GM19239 (cell line): ENCODE measurements at places on chromosomes 6 and 20.
A peak's percentile ranks its signal among the peaks of the same experiment; 100 is the strongest.

DNA sequence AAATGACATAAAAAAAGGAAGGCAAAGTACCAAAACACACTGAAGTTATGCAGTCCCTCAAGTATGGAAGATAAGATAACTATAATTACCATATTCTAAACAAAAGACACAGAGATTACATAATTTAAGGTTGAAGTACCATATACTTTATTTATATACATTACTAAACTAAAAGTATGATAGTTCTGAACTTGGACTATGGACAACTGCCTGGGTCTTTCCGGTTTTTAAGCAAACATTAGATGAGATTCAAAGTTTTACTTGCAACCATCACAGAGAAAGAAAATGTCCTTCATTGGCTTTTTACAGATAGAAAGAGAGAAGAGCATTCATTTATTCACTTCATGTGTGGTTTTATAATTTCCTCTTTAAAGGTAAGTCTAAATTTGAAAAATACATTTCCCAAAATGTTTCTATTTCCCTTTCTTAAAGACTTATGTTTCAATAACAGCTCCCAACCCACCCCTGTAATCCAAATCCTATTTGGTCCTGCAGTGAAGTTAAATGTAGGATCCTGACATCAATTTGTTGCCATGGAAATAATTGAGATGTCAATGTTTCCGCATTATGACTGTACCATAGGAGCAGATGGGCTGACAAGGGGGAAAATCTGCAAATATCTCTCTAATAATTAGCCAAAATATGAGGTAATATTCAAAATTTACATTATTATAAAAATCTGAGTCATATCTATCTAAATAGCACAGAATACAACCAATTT lies 63.7 kb downstream of the PTPRK start:
- no peak for DNase-seq

GRCh38 chr6:127791779-127792528 lies 108.9 kb downstream of the THEMIS start:
- no peak for DNase-seq

DNA sequence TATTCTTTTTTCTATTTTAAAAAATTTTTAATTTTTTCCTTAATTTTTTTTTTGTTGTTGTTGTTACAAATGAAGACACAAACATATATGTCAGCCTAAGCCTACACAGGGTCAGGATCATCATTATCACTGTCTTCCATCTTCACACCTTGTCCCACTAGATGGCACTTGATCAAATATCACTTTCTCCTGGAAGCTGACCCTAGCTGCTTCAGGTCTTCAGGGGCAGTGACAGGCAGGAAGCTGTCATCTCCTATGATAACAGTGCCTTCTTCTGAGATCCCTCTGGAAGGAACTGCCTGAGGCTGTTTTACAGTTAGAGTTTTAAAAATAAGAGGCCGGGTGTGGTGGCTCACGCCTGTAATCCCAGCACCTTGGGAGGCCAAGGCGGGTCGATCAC lies 70.2 kb upstream of the EEF1E1 start:
- no peak for DNase-seq

- peak; percentile 9 for DNase-seq
Measured at GRCh38 chr6:118580585-118581419, 32.7 kb downstream of the PLN start.

DNA sequence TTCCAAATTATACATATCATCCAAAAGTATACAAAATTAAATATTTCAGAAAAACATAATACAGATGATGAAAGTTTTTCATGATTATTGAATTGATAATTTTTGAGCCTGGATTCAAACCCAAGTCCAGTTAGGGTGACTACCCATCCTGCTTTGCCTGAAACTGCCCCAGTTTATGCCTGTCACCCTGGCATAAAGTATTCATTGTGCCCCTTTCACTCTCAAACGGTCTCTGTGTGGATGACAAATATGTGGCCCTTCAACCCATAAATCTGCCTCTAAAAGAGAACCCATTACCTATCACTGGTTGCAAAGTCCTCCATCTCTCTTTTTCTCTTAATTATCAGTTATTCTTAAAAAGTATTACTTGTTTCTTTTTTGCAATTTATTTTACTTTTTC lies 553.7 kb upstream of the JARID2 start:
- DNase-seq, result no peak

DNA sequence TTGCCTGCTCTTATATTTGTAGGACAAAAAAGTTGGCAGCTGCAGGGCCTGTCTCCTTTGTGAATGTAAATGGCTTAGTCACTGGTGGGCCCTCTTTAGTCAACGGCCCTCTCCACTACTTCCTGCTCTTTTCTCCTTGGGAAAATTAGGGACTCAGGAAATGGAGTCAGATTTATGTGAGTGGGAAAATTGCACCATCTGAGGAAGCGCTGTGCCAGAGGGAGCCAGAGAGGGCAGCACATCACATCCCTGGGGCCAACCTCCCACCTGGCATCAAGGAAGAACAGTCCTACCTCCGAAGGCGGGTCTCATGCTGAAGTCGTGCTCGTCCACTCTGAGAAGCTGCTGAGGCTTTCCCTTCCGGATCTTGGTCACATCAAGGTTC lies 15.6 kb downstream of the GABRR2 start:
- no peak for DNase-seq

DNA sequence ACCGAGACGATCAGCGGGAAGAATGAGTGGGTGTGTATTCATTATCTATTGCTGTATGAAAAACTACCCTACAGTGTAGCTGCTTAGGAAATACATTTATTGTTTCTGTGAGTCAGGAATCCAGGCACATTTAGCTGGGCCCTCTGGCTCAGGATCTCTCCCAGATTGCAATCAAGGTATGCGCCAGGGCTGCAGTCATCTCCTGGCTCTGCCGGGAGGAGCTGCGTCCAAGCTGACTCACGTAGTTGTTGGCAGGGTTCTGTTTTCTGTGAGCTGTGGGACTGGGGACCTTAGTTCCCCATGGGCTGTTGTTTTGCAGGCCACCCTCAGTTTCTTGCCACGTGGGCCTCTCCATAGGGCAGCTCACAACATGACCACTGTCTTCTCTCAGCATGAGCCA lies 68.2 kb upstream of the FUCA2 start:
- no peak for DNase-seq

DNA sequence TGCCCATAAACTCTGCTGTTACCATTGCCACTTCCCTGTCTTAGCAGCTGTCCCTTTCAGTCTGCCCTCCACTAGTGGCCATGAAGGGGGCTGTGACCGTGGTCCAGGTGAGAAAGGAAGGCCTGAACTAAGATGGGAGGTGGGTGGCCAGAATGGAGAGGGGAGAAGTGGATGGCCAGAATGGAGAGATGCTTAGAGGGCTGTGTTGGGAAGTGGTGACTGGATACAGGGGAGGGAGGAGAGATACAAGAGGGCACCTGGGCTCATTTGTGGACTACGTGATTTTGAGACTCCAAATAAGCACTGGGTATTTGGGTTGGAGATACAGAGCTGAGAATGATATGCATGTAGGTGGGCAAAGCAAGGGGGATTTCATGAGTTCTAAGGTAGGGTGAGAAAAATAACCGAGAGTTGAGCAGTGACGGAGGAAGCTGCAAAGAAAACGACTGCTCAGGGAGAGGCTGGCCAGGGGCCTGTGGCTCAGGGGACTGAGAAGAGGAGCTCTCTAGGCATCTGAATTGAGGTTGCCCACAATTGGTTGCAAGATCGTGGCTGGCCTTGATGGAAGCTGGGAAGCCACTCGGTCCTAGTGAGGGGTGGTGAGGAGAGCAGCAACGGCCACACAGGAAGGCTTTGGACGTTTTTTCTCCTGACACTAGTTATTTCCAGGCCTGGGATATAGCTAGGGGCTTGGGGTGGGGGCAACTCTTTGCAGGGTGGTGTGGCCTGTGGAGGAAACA lies 36.9 kb downstream of the PANK2 start:
- no peak for DNase-seq

DNA sequence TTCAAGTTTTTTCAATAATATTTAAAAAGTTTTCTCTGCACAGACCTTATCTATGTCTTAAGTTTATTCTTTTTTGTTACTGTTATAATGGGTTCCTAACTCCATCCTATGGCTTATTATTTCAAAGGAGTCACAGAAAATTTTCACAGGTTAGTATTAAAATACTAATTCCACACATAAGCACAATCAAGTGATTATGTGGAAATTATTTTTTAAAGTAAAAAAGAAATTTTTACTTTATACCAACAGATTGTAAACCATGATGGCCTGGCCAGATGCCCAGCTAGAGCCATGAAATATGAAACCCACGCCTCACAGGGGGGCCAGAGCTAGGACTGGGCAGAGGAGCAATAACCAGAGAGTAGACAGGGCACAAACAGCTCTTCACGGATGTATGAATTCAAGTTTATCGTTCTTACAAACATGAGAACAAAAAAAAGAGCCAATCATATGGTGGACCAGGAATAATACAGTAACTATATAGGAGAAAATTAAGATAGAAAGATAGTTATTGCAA lies 34.0 kb downstream of the NUDT3 start:
- no peak for DNase-seq

DNA sequence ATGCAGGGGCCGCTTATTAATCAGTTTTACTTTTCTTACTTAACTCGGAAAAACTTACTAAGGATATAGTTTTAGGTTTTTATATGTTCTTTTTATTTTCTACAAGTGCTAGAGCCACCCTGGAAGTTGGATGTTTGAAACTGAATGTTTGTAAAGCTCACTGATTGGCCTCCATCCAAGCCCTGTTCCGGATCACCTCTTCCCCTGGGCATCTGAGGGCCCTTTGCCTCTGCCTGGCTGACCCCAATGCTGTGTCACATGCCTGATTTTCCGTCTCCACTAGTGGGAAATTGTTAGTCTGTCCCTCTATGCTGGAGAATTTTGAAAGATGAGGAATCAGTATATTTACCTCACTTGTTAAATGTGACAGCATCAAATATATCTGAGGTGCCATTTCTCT lies 79.3 kb downstream of the SLC35F1 start:
- no peak for DNase-seq

DNA sequence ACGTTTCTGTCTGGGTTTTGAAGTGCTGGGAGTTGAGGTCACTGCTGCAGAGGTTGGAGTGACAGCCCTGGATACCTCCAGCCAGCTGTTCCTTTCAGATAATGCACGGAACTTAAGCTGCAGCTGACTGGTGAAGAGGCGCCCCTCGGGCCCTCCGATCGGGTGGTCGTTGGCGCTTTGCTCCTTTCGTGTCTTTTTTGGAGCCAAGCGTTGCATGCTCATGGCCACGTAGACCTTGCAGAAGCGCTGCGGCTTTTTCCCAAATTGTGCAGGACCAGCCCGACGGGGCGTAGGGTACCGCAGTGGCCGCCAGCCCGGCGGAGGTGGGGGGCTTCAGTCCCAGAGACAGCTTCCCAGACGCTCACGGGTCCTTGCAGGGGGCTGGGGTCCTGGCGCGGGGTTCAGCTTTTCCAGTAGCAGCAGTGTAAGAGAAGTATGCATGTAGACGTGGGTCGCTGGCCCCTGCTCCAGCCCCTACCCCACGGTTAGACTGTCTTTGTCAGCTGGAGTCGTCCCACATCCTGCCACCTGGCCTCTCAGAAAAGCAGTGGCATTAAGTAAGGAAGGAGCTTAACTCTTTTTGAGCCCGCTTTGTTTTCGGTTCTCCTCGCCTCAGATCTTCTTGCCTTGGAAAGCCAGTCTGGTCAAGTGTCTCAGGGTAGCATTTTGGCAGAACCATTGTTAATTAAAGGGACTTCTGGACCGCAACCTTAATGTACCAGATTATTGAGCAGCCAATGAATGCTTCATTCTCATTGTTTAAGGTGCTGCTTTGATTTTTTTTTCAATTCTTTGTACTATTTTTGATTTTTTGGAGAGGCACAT lies 838 bp downstream of the TNFAIP3 start:
- no peak for DNase-seq

DNA sequence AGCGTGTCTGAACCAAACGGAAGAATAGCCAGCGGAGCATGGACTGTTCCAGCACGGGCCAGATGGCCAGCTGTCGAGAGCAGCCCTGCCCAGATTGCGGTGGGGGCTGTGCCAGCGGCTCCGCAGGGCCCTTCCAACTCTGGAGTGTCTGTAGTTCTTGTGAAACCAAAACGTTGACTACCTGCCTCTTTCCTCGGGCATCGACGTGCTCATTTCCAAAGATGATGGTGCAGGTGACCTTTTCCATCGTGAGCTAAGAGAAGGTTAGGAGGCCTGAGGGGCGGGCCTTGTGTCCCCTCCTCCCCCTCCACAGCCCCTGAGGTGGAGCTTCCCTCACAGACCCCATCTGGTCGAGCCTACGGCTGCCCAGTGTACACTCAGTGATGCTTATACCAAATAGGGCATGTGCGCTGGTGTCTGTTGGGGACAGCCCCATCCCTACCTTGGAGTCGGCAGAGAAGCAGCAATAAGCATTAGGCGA lies 12.9 kb upstream of the C20orf144 start:
- DNase-seq, result no peak

DNA sequence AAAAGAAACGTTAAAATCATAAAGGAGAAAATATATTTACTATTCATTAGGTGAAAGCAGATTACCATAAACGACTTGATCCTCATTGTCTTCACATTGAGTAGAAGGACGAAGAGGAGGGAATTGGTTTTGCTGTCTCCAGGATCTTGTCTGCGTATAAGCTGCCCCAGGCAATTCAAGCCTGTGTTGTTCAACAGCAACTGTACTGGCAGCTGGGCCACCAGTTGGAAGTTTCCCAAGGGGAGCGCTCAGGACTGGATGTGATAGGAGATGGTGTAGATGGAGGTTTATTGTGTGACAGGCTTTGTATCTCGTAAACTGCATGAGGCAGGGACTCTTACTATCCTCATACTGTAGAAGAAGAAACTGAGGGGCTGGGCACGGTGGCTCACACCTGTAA lies 3.9 kb upstream of the FANCE start:
- no peak for DNase-seq

DNA sequence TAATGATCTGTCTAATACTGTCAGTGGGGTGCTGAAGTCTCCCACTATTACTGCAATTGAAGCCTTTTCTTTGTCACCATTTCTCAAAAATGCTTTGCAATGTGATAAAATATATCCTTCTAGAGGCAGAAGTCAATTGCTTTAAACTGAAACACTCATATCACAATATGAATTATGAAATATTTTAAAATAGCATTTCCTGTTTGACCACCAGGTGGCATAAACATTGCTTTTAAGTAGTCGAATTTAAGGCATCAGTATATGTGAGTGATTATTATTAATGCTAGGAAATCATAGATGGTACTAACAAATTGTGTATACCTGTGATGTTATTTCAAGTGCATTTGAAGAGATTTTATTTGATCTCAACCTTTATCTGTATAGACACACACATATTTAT lies 87.5 kb downstream of the MEI4 start:
- no peak for DNase-seq

- DNase-seq, result no peak
Measured at GRCh38 chr6:53326372-53327016, 22.3 kb downstream of the ELOVL5 start.

GRCh38 chr20:10033905-10034650 lies 709 bp upstream of the ANKEF1 start:
- DNase-seq, result no peak

- no peak for DNase-seq
Measured at GRCh38 chr6:157841211-157841840, 18.3 kb downstream of the SNX9 start.
